ENCODE measurements at places on chromosomes 11 and 22.

DNA sequence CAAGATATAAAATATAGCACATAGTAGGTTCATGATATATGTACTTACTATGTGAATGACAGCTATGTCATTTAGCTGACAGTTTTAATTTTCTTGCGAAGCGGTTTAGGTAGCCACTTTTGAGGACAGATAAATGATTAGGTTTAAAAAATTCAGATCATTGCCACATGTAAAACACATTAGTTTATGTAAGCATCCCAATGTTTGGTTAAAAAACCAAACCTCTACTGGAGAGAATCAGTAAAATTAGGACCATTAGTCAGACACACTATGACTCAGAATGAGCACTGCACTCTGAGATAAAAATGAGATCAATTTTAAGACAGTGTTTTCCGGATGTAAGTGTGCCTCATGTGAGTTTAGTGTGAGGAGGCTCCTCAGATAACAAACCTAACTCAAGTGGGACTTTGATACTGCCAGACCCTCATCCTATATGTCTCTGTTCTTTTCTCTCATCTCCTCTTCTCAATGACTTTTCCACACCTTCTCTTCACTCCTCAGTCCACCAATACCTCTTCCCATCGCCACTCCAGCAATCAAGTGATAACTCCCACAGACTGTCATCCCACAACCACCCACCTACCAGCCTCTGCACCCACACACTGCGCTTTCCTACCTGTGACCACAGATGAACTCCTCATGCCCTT is 6.8 kb upstream of the OR2AT4 start:
- peak; percentile 74 for DNase-seq

GRCh38 chr11:112655371-112655770 is 305.8 kb upstream of the NCAM1 start:
- peak; percentile 56 for DNase-seq

DNA sequence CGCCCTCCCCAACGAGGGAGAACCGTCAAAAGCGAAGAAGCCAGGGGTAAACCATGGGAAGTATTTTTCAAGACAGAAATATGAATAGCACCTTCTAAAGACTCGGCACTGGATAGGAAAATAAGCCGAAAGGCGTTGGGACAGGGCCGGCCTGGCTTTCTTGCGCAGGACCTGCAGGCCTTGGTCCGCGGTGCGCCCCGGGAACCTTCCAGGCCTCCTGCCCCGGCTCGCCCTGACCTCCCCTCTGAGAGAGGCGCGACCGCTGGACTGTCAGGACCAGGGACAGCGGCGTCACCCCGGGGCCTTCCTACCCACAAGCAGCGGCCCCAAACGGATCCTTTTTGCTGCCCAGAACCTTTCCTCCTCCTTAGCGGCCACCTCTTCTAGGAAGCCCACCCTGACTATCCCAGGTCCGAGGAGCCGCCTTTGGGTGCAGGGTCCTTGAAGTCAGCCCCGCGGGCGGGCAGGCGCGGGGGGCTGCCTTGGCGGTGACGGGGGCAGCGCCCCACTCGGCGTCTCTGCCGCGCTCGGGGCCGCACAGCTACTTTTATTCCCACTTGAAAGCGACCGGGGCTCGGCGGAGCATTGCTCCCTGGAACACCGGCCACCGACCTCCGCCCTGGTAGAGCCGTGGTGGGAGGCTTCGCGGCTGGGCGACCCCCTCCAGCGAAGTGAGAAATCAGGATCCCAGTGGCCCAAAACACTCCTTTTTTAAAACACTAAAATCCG is 650 bp upstream of the MAPK11 start:
- peak; percentile 65 for DNase-seq

GRCh38 chr22:42353883-42354727 is 78.1 kb downstream of the NFAM1 start:
- peak; percentile 36 for DNase-seq

DNA sequence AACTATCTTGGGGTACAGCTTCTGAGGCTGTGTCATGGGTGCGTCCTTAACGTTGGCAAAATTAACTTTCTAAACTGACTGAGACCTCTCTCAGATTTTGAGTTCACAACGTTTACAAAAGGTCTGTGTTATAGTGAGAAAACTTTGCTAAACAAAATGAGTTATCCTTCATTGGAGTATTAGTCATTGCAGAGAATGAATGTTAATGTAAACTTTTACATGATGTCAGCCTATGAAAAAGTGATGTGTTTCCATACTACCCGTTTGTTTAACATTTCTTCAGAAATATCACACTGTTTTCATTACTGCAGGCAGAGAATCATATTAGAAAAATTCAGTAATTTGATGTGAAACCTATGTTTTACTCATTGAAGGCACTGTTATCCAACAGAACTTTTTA is 32.1 kb downstream of the HSD17B12 start:
- peak; percentile 61 for DNase-seq

DNA sequence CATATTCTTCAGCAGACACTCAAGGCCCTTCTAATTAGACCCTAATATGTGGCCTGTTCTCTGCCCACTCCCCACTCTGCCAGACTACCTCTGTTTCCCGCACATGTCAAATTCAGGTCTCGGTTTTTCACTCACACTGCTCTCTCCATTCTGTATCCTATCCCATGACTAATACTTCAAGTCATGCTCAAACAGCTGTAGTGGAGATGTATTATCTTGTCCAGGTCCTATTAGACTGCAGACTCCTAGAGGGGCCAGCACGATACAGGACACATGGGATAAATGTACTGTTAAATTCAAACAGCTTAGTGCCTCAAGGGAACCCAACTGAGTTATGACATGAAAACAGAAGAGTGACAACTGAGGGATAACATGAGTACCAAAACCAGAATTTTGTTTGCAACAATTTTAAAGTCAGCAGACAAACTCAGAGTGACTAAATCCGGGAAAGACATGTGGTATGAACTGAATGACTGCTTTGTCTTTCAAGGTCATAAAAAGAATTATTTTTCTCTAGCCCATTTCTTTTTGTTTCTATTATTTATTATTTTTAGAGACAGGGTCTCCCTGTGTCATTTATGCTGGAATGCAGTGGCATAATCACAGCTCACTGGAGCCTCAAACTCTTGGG is 20.5 kb downstream of the ATP6V1E1 start:
- DNase-seq, result no peak

GRCh38 chr11:6452219-6452618 is 11.4 kb upstream of the HPX start:
- DNase-seq, result peak; percentile 56

DNA sequence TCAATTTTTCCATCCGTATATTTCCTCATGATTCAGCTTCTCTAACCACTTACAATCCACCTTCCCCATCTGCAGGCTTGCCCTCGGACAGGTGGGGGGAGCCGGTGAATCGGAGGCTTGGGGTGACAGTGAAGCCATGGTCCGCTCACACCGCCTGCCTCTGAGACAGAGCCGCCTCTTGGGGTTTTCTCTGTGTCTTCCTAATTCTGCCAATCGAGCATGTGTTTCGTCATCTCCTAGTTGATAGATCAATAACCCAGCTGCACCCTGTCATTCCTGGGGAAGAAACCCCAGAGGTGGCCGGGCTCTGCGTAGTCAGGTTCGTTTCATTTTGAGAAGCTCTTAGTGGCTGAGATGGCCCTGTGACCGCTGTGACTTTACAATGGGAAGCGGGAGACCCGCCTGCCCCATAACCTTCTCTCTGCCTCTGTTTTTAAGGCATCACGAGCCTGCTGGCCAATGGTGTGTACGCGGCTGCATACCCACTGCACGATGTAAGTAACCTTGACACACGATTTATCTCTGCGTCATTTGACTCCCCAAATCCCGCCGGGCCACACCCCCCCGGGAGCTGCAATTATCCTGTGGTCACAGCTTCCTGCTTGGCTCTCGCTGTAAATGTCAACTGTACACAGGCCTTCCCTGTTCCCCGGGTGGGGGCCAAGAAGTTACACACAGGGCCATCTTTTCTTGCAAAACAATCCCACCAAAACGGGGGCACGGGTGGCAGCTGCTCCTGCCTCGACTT is 33.3 kb downstream of the ANO1 start:
- DNase-seq, result peak; percentile 80

- no peak for DNase-seq
Measured at GRCh38 chr11:64245401-64245796, 1.3 kb downstream of the PPP1R14B start.

DNA sequence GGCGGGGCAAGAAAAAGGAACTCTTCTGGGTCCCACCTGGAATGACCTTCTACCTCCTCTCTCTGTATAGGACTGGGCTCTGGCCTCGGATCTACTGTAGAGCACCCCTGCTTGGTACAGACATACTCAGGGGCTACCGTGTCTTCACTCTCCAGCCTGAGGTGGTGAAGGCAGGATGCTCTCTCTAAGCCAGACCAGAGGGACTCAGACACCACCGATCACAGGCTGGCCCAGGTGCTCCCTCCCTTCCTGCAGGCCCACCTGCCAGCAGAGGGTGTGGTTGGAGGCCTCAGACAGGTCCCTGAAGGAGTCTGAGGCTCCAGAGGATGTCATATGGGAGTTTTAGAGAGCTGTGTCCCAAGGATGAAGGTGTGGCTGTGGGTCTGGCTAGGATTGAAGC is 4.1 kb downstream of the NHERF4 start:
- no peak for DNase-seq

DNA sequence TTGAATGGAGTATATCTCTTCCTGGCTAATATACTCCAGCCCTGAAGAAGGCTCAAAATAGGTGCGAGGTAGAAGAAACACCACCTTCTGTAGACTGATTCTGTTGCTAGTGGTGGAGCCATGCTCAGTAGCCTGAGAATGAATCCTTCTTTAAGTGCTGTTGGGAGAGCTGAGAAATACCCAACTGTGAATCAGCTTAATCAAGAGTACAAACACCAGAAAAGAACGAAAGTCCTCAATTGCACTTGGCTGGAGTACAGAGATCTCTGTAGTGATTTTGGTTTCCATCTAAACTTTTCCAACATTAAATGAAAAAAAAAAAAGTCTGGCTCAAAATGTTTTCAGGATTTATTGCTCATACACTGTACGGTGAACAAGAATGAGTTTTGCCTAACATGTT is 619.1 kb downstream of the METTL15 start:
- no peak for DNase-seq

- DNase-seq, result peak; percentile 49
Measured at GRCh38 chr11:72896431-72896830, 82.2 kb downstream of the ATG16L2 start.

DNA sequence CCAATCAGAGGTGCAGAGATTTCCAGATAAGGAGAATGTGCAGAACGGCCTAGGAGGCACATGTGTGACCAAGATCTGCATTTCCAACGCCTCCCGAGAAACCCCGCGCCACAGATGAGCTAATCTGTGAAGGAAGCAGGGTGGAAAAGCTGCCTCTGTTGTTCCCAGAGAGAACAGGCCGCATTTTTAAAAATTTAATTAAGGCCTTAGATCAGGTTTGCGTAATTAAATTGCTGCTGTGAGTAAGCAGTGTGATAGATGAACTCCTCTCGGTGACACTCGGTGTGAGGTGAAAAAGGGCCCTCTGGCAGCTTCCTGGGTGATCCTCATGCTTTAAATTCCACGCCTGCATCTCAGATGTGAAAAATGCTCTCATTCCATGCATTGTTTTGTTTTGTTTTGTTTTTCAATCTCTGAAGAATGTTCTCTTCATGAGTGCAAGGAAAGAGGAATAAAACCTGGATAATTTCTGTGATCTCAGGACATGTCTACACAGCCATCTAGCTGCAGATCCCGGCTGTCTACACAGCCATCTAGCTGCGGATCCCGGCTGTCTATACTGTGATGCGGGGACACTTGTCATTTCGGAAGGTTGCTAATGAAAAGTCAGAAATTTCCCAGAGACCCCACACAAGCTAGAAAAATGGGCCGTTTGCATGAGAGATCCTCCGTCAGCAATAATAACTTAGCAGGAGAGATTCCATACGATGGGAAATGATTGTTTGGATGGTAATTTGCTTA is 1398.9 kb downstream of the BRD1 start:
- DNase-seq, result peak; percentile 92

DNA sequence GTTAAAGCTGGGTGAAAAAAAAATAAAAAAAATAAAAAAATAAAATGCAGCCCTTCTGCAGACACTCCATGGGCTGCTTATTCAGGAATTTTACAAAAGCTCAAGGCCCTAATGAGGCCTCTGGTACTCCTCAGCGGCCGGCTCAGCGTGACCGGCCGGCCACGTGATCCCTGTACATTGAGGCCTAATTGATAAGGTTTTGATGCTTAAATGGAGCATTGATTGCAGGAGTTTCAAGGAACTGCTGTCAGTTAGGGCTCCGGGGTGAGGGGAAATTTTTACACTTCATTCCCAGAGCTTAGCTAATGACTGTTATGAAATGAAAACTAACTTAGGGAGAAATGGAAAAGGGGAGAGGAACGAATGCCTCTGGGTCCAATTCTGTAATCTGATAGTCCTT is 368.8 kb upstream of the KIRREL3 start:
- DNase-seq, result no peak

DNA sequence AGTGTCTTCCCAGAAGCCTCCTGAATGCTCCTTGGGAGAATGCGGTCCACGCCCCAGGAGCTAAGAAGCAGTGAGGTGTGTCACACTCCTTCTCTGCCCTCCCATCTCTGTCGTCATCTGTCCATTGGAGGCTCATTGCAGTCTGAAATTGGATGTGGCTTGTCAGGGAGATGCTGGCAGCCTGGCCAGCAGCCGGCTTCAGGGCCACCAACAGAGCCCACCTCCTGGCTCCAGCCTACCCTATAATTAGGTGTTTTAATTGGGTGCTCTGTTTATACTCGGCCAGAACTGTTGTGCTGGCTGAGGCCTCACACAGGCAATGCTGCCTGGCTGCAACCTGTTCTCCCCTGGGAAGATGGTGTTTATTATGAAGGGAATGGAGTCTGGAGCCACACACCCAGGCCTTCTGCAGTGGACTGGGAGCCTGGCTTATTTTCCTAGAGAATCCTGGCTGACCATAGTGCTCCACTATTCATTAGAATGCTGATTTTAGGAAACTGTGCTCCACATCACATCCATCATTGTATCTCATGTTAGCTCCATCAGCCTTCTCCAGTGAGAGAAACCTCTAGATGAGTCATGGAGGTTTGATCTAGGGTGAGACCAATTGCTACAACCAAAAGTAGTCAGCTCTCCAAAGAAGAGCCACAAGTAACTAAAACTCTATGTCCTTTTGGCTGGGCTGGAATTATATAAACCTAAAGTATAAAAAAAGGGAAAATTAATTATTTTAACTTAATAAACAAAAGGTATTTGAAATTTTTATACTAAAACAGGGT is 86.8 kb upstream of the CRTAM start:
- peak; percentile 41 for DNase-seq

- DNase-seq, result no peak
Measured at GRCh38 chr22:19932367-19933206, 9.0 kb upstream of the COMT start.

DNA sequence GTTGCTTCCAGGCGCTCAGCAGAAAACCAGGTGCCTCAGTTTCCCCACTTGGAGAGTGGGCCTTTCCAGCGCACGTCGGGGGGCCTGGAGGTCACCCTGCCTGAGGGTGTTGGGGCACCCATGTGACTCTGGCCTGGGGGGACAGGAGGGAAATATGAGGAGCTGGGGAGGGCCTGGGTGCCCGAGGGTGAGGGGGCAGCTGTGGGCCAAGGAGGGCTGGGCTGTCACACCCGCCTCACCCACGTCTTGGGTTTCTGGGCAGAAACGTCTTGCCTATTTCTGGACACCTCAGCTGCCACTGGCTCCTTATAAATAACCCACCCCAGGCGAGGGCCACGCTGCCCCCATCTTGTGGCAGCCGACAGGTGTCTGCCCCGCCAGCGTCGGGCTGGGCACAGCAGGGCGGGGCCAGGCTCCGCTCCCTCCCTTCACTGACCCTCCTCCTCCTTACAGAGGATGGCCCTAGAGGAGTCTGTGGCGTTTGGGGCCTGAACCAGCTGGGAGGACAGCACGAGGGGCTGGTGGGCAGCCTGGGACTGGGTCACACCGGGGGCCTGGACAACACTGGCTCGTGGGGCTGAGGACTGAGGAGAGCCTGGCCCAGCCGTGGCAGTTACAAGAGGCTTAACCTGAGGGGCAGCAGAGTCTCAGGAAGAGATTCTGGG is 1.5 kb downstream of the TNNT3 start:
- DNase-seq, result no peak

GRCh38 chr22:37169406-37169805 is 18.6 kb downstream of the C1QTNF6 start:
- no peak for DNase-seq

Data from fibroblast of skin of back (primary cell).